ENCODE measurements at places on chromosomes 12 and 14.

- peak; percentile 37 for DNase-seq
Observed at GRCh38 chr12:30286345-30286926, 409.2 kb downstream of the IPO8 start.

DNA sequence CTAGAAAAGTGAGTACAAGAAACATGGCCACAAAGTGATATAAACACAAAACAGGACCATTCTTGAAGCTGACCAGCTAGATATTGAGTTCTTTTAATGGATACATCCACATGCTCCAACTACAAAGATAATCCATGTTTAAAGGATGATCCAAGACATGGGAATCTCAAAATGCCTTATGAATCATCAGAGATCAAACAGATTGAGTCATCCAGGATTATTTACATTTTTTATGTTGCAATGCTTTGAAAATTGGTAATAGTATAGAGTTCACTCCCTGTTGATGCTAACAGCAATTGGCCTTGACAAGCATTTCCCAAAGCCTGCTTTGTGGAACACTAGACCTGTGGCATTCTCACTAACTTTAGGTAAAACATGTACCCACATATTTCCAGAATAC is 293.0 kb upstream of the TBX3 start:
- DNase-seq: no peak

GRCh38 chr12:120887253-120888043 is 16.7 kb downstream of the SPPL3 start:
- DNase-seq: no peak

GRCh38 chr12:59486827-59487226 is 109.0 kb upstream of the SLC16A7 start:
- DNase-seq: no peak

DNA sequence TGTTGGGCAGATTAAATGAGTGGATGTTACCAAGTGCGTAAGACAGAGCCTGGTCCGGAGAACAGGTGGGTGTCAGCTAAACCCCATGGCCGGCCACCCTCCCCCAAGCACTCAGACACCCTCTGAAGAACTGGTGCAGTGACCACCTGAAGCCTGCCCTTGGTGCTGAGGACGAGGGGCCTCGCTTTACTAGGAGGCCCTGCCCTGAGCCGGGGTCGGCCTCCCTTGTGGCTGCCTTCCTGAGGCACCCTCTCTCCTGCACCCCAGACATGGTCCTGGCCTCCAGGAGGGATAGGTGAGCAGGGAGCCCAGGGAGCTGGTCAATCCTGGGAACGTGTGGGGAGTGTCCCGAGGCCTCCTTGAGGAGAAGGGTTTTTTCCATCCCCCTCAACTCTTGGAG is 4.9 kb upstream of the KIF26A start:
- DNase-seq: no peak

DNA sequence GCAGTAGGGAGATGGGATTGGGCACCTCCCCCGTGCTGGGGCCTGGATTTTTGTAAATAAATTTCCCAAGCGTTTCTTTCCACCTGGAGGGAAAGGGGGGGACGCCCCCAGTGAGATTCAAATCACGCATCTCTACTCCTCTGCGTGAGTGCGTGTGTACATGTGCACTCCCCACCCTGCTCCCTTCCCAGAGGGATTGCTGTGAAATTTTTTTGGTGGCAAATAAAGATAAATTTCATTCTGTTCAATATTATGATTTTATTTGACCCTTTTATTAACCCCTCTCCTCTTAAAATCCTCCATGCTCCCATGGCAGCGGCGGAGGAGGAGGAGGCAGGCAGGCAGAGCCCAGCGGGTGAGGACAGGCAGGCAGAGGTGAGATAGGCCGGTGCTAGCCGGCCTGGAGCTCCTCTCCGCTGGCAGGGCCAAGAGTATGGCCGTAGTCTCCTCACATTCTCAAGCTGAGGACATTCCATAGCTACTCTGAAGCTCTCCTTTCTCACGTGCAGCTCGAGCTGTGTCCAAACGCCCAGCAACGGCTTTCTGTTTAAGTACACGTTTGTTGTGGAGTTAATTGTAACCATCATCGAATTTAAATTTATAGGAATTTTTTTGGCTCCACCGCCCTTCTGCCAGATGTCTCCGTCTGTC is 1.5 kb upstream of the HOTAIR start:
- DNase-seq: no peak

DNA sequence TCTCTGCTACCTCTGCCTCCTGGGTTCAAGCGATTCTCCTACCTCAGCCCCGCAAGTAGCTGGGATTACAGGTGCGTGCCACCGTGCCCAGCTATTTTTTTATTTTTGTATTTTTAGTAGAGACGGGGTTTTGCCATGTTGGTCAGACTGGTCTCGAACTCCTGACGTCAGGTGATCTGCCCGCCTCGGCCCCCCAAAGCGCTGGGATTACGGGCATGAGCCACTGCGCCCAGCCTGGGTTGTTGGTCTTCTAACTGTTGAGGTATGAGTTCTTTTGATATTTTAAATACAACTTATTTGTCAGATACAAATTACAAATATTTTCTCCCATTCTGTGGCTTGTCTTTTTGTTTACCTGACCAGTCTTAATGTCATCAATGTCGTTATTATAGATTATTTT is 95.9 kb downstream of the PCNX1 start:
- DNase-seq: no peak

GRCh38 chr14:24179961-24180796 is 8.3 kb downstream of the REC8 start:
- no peak for DNase-seq

- no peak for DNase-seq
Observed at GRCh38 chr12:56061982-56062381, 18.0 kb upstream of the ERBB3 start.

GRCh38 chr12:54214553-54215406 is 26.0 kb upstream of the SMUG1 start:
- DNase-seq: peak; percentile 96

DNA sequence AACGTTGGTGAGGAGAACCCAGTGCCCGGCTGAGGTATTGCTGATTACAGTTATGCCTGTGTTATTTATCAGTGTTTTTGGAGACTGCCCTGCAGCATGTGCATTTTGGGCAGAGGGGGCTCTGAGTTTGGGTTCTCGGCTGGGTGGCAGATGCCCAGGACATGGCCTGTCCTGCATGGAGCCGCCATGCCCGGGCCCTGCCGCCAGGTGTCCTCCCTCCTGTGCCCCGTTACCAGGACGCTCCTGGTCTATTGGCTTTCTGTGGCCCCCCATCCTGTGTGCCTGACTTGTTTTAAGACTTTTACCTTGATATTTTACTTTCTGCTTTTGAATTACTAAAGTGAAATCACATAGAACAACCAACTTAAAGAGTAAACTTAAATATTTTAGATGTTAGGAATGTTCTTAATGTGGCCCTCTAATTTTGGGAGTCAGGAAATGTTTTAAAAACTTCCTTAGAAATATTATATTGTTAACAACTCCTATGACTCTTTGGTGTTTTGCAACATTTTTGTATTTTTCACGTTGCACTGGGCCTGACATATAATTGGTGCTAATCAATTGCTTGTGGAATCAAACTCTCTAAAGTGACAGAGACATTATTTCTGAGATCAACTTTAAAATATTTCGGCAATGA is 51.8 kb downstream of the PRIMA1 start:
- no peak for DNase-seq
